ENCODE measurements at places on chromosomes 16 and 17. TPM values are rescaled to one million over a fixed set of nuclear protein-coding genes. Genes with fewer than 3 reads are reported as not detected.

- DNase-seq: peak; percentile 87
Observed at GRCh38 chr17:8119581-8120519, 1.5 kb upstream of the ALOXE3 start.

PLXDC1 gene
- 13.0 TPM for total RNA-seq

DNA sequence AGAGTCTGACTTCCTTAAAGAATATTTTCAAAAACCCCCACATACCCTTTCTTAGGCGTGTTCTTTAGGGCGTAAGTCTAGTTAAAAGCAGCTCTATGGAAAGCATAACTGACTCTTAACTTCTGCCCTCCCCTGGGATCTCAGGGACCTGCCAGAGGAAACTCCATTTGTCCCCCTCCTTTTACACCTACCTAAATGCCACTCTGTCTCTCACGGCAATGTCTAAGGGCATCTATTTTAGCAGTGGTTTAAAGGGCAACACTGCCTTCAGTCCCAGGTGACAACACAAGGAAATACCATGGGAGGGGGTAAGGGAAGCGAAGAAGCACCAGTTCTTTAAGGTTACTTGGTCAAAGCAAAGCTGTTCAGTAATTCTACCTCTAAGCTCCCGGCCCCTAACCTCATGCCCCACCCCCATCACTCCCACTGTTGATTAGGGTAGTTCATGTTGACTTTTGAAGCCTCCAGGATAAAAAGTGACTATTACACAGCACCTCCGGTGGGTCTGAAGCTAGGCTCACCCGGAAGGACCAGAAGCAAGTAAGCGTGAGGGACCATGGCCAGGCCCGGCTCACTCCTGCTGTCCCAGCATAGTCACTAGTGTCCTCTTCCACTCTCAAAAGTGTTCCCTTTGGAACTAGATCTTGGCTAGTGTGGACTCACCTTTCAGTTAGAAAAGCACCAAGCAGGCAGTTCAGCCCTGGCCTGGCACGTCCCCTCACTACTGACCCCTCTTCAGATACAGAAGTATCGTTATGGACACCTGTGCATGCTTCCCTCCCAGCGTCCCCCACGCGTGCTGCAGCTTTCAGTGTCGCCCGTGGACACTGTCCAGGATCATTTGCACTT is 47.1 kb downstream of the CYTH1 start:
- no peak for DNase-seq

ACBD4 gene
- 24.9 TPM for total RNA-seq

GRCh38 chr17:18977021-18977420 is 25.1 kb downstream of the SLC5A10 start:
- DNase-seq: no peak

DNA sequence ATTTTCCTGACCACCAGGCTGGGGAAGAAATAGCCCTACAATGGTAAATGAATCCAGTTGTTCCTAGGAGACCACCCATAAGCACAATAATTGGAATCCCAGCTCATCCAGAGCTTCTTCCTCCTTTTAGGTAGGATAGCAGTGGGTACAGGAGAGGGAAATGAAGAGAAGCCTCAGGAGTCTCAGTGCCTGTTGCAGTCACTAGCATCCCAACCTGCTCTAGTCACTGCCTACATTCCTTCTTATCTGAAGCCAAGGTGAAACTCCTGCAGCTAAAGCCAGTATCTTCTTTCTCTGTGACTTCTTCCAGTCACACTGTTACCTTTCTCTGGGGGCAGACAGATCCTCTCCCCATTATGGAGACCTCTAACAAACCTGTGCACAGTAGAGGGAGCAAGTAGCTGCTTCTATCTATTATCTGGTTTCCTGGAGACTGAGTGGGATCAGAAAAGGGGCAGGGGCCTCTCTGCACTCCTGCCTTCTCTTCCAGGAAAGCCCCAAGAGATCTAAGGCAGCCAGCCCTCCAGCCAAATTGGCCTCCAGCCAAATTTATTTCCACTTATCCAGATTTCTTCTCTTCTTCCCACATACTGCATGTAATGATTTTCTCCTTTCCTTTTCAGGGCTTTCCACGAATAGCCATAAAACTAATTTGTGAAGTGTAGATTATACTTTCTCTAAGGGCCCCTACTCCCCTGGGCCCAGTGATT is 85.5 kb downstream of the SSH2 start:
- no peak for DNase-seq

GRCh38 chr17:78890498-78890897 is 12.5 kb downstream of the CEP295NL start:
- DNase-seq: peak; percentile 80

SARM1 gene
- 7.7 TPM for total RNA-seq

GRCh38 chr17:76736349-76737081 is 616 bp downstream of the SRSF2 start:
- DNase-seq: peak; percentile 91

- DNase-seq: no peak
Observed at GRCh38 chr16:80751167-80751566, 53.2 kb downstream of the CDYL2 start.

- DNase-seq: peak; percentile 51
Observed at GRCh38 chr16:53052519-53053501, at the start of gene CHD9NB. Gene CHD9NB, minus strand, starts transcription at chr16:53052897. Its CDS starts 8,739 bp downstream, at chr16:53044158.

HNF1B gene
- not detected for total RNA-seq

- DNase-seq: no peak
Observed at GRCh38 chr16:81885976-81886586, 107.0 kb downstream of the PLCG2 start.

SOX8 gene
- 2.9 TPM for total RNA-seq

DNA sequence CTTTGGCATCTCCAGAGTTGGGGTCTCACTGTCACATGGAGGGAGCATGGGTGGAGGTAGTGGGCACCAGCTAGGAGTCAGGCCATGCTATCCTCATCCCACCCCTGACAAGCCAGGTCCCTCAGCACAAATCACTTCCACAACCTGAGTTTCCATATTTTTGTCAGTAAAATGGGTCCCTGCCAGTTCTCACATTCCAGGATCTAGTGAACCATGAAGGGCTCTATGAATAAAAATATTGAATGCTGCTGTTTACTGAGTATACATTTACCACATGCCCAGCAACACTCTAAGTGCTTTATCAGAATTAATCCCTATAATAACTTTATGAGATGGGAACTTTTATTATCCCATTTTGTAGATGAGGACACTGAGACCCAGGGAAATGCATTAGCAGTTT is 16.8 kb downstream of the SEZ6 start:
- no peak for DNase-seq

CMTM2 gene
- not detected for total RNA-seq

DNA sequence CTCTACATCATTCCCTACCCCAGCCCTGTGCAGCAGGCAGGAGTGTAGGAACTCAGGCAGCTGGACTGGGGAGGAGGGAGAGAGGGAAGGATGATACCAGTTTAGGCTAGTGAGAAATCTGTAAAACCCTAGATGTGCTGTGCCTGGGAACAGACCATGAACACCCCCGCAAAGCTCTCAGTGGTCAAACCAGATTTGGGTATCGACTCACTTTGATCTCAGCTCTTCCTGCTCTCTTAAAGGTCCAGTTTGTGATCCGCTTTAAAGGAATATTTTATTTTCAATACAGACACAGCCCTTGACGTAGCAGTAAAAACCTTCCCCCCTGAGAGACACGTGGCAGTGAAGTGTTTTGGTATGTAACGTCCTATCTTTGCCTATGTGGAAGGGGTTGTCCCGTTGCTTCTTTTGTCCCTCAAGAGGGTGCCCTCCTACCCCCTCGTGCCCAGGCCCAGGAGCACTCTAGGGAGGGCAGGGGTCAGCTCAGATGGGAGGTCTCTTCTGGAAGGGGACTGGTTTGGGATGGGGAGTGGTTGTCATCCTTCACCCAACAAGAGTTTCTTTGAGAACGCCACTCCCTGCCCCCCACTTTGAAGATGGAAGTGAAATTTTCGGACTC is 19.3 kb upstream of the TBX2 start:
- DNase-seq: no peak

DNA sequence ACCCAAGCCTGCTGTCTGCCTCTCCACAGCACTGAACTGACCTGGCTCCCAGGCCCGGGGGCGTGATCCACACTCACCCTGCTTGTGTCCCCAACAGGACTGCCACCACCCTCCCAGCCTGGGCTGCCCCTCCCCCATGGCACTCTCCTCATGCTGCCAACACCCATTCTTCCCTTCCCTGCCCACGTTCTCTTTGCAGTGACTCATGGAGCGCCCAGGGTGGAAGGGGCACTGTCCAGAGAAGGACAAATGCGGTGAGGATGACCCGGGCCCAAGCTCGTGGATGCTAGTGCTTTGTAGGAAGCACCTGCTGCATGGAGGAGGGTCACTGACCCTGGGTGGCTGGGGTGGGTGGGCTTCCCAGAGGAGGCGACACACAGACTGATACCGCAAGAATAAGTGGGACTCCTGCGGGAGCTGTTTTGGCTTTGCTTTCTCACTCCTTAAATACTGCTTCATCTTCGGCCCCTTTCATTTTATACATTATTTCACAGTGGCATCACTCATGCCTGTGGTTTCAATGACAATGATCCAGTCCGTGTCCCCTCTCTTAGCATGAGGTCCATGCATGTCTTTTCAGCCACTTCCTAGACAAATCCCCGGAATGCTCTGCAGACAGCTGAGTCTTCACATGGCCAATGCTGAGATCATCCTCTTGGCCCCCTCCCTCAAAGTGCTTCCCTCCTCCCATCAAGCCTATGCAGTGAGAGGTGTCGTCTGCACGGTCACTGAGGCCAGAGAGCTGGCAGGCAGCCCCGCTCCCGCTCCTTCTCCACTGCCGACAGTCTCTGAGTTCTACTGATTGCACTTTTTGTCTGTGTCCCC is 17.6 kb downstream of the CDK5R1 start:
- DNase-seq: no peak

PIK3R5 gene
- 8.2 TPM for total RNA-seq
